ENCODE measurements at places on chromosomes 5 and 9.

DNA sequence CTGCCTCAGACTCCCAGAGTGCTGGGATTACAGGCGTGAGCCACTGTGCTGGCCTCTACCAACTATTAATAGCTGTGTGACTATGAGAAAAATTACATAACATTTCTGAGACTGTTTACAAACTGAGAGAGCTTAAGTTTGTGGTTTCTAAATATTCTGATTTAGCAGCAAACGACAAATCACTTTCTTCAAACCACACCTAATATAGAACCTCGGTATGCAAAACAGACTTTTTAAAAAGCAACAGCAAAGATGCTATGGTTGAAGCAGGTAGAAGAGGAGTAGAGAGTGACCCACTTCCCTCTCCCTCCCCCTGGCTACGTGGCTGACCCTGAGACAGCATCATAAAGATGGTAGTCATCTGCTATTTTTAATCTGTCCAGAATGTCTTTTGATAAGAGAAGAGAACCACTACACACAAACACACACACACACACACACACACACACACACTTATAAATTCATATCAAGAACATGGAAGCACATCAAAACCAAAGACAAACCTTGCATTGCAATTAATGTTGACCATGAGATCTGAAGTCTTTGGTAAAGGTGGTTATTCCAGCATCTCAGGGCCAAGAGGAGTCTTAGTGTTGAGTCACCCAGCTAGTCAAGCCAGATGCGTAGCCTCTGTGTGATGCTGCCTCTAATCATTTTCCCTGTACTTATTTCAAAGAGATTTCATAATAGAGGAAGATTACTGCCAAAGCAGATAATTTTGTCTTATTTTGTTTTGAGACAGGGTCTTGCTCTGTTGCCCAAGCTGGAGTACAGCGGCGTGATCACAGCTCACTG is 58.1 kb upstream of the TMEM215 start:
- no peak for DNase-seq

DNA sequence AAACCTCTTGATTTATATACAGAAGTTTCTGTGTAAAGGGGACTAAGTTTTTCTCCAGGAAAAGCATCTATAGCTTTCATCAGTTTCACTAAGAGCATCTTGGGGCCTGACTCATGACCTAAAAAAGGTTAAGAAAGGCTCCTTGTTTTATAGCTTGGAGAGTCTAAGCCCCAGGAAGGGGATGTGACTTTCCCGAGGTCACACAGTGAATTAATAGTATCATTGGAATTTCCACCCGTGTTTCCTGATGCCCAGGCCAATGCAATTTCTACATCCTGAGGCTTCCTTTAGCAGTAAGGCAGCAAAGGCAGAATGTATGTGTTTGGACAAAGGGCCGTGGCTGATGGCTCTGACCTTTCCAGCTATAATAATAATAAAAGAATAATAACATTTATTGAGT is 8.6 kb downstream of the MORN5 start:
- no peak for DNase-seq

DNA sequence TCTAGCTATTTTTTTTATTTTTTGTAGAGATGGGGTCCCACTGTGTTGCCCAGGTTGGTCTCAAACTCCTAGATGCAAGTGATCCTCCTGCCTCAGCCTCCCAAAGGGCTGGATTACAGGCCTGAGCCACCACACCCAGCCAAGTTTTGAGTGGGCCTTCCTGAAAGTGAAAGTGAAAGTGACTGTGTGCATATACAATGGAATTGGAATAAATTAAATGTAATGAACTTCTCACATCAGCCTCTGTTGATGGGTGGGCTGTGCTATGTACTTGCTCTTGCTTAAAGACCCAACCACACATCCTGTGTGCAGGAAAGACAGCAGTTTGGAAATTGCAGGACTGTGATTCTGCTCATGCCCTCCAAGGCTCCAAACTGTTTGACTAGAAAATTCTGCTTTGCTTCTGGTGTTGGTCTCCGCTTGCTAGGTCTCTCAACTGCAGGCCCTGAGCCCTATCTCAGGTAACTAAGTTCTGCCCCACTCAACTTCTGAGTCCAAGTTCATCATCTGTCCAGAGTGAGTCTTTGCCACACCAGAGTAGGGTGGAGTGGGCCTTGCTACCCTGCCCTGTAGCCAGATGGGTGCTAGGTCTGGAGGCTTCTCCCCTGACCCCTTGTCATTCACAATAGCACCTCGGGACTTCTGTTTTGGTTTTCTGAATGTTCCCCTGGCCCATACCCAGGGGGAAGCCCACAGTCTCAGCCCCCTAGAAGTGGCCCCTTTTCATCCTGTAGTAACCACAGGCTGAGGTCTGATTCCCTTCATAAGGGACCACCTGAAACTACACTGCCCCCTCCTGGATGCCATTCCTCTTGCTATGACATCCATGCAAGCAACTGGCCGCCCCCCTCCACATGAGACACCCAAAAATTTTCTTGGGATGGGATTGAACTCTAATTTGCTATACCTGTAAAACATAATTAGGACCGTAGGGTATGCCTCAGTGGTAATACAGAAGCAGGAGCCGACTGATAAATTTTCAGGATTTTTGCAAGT is 36.5 kb upstream of the RAD23B start:
- no peak for DNase-seq

DNA sequence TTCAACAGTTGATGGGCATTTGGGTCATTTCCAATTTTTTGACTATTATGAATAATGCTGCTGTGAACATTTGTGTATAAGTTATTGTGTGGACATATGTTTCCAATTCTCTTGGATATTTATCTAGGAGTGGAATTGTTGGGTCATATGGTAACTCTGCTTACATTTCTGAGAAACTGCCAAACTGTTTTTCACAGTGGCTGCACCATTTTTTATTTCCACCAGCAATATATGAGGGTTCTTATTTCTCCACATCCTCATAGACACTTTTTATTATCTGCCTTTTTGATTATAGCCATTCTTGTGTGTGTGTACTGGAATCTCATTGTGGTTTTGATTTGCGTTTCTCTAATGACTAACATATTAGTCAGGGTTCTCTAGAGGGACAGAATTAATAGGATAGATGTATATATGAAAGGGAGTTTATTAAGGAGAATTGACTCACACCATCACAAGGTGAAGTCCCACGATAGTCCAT is 14.7 kb upstream of the MED27 start:
- DNase-seq: no peak

- no peak for DNase-seq
Measured at GRCh38 chr5:124161266-124161665, 585.2 kb downstream of the ZNF608 start.

DNA sequence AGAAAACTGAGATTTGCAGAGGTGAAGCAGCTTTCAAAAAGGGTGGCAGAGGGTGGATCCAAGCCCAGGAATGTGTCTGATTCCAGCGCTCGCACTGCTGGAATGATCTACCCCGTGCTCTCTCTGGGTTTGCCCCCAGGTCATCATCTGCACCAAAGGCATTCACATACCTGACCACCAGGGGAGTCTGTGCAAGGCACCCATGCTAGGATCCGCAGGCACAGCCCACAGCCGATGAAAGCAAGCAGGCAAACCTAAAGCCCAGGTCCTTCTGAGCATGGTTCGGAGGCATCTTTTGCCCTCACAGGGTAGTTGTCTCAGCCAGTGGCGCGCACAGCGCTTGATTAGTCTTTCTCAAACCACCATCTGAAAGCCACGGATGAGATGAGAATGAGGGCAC is 56.6 kb downstream of the TEK start:
- DNase-seq: no peak

DNA sequence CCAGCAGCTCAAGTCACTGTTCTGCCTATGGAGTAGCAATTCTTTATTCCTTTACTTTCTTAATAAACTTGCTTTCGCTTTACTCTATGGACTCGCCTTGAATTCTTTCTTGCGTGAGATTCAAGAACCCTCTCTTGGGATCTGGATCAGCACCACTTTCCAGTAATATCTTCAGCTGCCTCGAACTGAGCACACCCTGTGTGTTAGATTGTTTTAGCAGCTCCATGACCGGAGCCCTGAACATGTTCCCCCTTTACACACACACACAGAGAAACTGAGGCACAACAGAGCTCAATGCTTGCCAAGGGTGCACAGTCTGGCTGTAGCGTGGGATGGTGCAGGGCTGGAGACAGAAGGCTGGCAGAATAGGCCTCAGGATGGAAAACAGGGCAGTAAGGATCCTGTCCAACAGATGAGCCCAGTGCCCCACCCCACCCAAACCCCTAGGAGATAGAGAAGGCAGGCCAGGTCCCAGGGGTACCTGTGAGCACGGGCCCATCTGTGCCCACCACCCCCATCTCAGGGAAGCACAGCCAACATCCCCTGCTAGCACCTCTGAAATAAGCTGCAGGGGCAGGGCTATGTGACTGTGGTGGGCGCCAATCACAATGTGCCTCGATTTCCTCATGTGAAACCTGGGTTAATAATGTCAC is 27.9 kb downstream of the BICD2 start:
- DNase-seq: no peak

- DNase-seq: no peak
Measured at GRCh38 chr5:56737002-56737621, 78.2 kb upstream of the MAP3K1 start.

GRCh38 chr5:135387629-135387960 is 11.4 kb downstream of the MACROH2A1 start:
- no peak for DNase-seq

DNA sequence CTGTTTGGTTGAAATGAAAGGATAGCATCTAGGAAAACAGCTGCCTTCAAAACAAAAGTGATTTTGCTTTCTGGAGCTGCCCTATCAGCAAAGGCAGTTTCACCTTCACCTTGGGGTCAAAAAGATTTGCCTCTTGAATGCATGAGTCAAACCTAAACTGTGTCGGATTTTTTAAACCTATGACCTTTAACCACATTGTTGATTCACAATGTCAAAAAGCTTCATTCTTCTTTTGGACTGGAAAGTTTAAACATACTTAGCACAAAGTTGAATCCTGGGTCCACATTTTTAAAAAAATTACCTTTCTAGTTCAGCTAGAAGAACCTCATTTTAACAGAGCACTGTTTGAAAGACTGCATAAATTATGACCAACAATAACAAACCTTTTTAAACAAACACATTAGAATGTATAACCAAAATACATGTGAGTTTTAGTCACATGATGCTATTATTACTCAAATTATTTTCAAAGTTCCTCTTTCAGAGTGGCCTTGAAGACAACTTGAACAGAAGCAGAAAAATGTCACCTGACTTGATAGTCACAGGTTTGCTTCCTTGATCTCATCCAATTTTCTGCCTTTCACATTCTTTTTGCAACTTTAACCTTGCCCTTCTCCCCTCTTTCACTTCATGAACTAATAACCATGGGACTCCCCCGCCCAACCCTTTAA is 109.7 kb upstream of the LHFPL2 start:
- DNase-seq: no peak

- DNase-seq: no peak
Measured at GRCh38 chr5:891837-892393, 686 bp downstream of the BRD9 start.

GRCh38 chr9:113898596-113898995 is 22.5 kb downstream of the ZNF618 start:
- DNase-seq: no peak

- DNase-seq: no peak
Measured at GRCh38 chr5:124134941-124135340, 611.5 kb downstream of the ZNF608 start.

DNA sequence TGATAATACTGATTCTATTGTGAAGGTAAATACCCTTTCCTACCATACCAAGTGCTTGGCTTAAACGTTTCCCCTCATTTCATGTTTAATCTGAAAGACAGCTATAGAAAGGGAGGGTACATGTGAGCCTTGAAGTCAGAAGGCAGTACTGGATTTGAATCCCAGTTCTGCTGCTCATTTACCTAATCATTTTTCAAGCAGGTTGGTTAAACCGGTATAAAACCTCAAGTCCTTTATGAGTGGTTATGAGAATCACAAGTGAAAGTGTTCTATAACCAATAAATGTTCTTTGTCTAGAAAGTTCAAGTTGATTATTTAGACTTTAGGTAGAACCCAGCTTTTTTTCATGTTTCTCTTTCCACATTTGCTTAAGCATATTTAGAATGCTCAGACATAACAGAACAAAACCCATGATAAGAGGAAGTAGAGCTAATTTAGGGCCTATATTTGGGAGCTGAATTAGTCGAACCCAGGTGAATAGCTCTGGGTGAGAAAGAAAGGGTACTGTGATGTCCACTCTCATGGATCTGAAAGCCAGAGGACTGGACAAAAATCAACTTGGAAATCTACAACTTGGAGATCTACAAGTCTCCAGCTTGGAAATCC is 29.7 kb upstream of the F2RL2 start:
- no peak for DNase-seq

- no peak for DNase-seq
Measured at GRCh38 chr5:155556222-155556621, 542.7 kb downstream of the KIF4B start.

GRCh38 chr9:948497-948896 is 28.0 kb upstream of the DMRT3 start:
- no peak for DNase-seq

DNA sequence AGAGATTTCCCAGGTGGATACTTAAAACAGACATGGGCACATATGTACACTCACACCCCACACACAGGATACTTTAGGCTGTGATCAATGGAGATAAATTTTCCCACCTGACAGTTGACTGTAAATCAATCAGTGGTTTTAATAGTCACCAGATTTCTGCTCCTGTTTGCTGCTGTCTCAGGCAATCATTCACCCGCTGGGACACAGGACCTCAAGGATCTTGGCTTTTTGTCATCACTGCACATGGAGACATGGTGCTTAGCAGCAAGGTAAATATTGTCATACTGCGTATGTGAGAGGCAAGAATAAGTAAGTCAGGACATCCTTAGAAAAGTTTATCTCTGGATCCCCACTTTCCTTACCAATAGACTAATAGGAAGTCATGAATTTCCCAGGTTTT is 60.8 kb upstream of the KLF9 start:
- no peak for DNase-seq

DNA sequence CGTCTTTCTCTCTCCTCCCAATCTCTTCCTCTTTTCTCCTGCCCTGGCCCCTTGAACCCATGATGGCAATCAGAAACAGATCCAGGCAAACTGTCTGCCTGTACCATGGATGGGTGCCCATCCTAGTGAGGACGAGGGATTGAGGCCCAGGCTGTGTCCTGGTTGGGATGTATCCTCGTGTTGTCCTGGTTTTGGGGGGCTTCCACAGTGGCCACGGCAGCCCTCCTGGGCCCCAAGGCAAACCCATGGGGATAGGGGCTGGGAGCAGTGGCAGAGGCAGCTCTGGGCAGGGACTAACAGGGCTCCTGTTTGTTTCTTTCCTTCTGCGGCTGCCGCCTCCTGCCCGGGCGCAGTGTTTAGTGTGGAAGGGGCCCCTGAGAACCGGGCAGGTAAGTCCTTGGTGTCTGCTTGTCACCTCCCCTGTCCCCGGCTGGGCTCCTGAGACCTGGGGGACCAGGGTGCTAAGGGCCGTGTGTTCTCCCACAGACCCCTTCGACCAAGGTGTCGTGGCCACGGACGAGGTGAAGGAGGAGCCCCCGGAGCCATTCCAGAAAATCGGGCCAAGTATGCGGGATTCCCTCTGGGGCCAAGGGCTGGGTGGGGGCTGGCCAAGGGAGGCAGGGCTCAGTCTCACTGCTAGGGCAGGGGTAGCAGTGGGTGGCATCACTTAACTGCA is 70.0 kb downstream of the AMBP start:
- peak; percentile 2 for DNase-seq

Data from central memory CD8-positive, alpha-beta T cell (primary cell).